Ammon's horn (tissue), 1 donor: ENCODE measurements at places on chromosomes 3 and 15.

- no peak for DNase-seq
Measured at GRCh38 chr15:39578851-39579486, 1.9 kb upstream of the THBS1 start.

- no peak for DNase-seq
Measured at GRCh38 chr3:114071786-114072185, 15.2 kb downstream of the QTRT2 start.

DNA sequence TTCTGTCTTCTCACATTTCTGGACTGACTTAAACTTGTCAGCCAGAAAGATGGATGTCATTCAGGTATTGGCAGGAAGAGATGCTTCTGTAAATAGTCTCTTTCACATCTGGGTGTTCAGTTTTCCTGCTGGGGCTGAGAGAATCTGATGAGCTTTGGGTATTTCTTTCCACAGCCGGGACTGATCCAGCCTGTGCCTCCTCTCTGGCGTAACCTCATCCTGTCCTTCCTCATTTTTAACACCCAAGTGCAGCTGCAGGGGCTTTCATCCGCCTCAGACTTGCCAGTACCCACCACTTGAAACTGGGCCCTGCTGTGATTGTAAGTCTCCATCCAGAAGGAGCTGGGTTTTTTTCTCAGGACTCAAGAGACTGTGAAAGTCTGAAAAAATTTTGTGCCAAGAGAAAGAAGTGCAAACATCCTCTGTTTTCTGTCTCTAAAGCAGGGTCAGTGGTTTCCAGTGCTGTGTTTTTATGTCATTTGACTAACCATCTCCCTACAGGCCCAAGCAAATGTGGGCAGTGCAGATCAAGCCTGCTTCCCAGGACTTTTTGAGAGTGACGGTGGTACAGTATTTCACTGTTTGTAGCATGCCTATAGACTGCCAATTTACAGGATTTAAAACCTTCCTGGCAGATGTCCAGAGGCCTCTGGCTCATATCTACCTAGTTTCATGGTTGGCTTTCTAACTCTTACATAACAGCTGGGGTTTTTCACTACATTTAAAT lies 342.7 kb downstream of the PTPRG start:
- DNase-seq = peak; percentile 64

DNA sequence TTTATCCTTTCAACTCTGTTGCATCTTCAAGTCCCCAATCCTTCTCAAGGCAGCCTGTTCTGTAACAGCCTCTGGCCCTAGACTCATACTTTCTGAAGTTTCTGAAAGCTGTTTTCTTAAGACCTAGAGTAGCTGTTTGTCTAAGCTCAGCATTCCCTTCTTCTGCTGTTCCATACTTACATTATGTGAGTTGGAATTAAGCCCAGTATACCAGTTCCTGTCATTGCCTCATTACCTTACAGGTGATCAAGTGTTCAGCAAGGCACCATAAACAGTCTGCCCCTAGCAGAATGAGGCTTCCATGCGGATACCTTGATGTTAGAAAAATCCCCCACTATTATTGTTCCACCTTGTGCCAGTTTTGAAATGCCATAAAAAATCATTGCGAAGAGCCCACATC lies 180.6 kb downstream of the PLCL2 start:
- DNase-seq = no peak

- DNase-seq = no peak
Measured at GRCh38 chr15:93694033-93694432, 537.3 kb upstream of the MCTP2 start.

DNA sequence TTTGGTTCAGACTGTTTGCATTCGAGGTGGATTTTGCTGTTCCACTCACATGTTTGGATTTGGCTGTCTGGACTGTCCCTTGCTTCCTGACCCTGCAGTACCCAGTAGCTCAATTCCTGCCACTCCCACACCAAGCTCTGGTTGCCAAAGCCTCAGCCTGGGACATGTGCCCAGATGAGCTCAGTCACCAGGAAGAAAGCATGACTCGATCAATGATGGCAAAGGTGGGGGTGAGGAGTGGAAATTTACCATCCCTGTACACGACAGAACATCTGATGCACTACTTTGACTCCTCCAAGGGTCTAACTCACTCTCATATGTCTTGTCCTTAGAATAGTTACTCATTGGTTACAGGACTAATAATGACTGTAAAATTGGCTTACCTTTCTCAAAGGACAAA lies 45.2 kb downstream of the ZNF385D start:
- peak; percentile 59 for DNase-seq

- DNase-seq = peak; percentile 31
Measured at GRCh38 chr15:73691396-73691795, 7.2 kb downstream of the CD276 start.
